Cardiac muscle cell (in vitro differentiated cells and primary cell): ENCODE measurements at places on chromosomes 3 and 15. TPM values are rescaled to one million over a fixed set of nuclear protein-coding genes. Genes with fewer than 3 reads are reported as not detected.

DNA sequence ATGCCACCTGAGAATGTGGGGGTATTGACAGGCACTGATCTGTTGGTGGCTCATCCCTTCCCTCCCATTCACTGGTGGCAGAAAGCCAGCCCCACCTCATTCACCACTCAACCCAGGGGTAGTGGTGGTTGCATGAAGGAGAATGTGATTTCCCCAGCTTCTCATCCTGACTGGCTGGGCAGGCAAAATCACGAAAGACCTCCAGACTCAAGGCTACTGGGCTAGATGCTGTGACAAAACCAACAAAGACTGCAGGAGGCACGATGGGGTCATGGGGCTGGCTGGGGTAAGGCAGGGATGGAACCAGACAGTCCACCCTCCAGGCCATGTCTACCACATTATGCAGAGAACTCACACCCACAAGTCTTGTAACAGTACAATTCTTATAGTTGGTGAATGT lies 33.9 kb downstream of the FSTL1 start:
- DNase-seq: no peak

GRCh38 chr15:54082836-54083492 lies 104.7 kb downstream of the UNC13C start:
- peak; percentile 52 for DNase-seq

DNA sequence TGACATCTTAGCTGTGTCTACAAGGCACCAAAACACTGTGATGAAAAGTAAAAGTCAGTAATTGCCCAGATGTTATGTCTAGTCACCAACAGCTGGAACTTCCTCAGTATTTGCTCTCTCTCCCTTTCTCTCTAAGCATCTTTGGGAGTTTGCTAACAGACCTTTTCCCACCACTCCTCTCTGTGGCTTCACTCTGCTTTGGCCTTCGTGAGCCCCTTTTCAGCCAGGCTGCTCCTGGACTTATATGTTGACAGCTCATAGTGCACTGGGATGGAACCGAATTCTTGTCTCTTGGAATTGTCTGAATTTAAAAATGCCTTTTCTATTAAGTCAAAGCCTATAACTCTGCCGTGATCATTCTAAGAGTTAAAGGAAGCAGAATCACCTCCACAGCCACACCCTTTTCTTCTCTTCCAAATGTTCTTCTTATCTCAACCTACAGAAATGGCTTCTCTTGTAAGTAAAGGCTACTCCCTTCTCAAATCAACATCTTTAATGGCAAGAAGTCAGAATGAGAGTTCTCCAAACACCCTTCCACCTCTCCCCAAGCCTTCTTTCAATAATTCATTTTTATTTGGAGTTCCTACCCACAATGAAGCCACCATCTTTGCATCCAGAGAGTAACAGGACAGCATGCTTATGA lies 17.2 kb upstream of the FOXP1 start:
- DNase-seq: no peak

KNL1 gene
- 1.7 and 15.2 TPM in 2 replicates for total RNA-seq

DNA sequence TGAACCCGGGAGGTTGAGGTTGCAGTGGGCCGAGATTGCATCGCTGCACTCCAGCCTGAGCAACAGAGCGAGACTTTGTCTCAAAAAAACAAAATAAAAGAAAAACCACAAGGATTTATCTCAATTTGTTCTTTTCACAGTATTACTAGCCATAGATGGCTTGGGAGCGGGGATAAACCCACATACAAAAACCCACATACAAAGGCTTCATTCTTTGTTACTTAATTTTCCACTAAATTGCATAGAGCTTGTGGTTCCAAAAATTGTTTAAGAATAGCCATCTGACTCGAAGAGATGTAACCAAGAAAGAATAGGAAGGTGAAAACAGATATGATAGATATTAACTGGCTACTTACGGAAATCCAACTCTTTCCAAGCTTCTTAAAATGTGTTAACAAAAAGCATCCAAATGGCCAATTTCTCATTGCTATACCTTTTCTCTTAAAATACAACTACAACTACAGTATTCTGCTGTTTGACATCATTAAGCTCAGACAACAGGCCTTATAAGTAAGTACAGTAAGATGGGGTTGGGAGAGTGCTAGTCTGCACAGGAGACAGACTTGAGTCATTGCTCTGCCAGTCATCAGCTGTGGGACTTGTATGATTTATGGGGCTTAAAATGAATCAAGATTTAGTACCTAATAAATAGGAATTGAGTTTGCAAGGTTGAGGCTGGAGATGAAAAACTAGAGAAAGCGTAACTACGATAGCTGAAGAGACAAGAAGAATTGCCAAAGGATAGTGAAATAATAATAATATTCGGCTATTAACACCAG lies 96.6 kb upstream of the PLXND1 start:
- DNase-seq: no peak

GRCh38 chr3:125587039-125587648 lies 8.2 kb downstream of the OSBPL11 start:
- DNase-seq: peak; percentile 44

CLDN1 gene
- total RNA-seq: 0.18 and 0.48 TPM in 2 replicates

- DNase-seq: no peak
Measured at GRCh38 chr15:75349851-75350588, 3.2 kb downstream of the NEIL1 start.

TICRR gene
- 3.8 and 11.0 TPM in 2 replicates for total RNA-seq

- peak; percentile 90 for DNase-seq
Measured at GRCh38 chr15:58521293-58521991, 89.7 kb downstream of the LIPC start.

DNA sequence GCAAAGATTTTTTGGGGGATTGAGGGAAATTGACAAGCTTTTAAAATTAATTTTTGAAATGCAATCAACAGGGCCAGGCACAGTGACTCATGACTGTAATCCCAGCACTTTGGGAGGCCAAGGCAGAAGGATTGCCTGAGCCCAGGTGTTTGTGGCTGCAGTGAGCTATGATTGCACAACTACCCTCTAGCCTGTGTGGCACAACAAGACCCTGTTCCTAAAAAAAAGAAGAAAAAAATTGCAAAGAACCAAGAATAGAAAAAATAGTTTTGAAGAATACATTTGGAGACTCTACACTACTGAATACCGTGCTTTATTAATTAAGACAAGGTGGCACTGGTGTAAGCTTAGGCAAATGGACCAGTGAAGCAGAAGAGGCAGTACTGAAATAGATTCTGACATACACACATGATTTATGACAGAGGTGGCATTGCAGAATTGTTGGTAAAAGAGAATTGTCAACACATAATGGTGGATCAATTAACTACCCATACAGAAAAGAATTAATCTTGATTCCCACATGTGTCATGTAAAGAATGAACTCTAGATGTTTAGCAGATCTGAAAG lies 443.3 kb upstream of the ATP11B start:
- DNase-seq: no peak

DNA sequence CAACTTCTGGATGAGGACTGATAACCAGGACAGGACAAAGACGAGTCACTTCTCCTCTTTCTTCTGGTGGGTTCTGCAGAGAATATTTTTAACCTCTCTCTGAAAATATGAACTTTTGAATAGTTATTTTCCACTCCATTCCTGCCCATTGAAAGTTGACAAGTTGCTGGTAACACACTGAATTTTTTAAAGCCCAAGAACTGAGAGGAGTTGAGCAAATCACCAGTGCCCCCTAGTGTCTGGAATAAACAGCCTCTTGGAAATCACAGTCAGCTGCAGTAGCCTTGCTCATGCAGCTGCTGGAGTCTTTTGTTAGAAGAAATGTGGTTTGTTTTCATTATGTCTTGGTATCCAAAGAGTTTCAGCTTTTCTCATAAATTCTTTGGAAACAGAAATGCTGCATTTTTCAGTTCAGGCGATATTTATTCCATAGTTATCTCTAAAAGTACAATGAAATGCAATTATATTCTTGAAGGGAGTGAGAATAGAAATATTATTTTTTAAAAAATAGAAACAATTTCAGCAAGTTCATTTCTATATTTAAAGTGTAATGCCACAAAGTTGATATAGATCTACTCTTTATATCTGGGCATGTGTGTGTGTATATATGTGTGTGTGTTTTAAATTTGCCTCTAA lies 741.0 kb upstream of the CBLB start:
- peak; percentile 83 for DNase-seq

- DNase-seq: no peak
Measured at GRCh38 chr3:113783980-113784379, 37.1 kb downstream of the ATP6V1A start.

POPDC2 gene
- total RNA-seq: 180 and 214 TPM in 2 replicates

GHSR gene
- not detected in 2 replicates for total RNA-seq

GOLGA6L7 gene
- total RNA-seq: not detected in 2 replicates

DNA sequence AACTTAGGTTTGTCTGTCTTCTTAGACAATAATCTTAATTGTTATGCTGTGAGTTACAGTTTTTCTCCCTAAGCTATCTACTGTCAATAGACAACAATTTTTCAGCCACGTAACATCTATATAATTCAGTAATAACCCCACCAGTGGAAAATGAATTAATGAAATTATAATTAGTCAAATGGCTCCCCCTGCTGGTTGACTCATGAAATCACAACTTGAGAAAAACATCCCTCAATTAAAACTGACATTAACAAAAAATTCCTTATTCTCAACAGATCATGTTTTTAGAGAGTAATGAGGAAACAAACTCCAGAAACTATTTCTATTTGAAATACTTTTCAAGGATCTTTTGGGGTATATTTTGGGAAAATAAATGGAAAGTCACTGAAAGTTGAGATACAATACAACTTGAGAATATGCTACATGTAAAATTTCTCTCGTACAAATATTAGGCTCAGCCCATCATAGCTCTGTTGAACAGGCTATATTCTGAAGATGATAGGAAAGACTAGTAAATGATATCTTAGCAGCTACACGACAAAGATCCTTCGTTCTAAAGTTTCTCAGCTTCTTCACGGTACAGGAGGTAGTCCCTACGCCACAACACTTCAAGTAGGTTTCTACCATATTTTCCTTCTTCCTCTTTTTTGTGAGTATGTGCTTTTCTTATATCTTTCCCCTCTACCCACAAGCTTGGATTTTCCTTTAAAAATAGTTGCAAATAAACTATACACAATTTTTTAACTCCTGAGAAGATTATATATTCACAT lies 20.7 kb downstream of the PPP1R2 start:
- DNase-seq: peak; percentile 51

IMPDH2 gene
- total RNA-seq: 155 and 186 TPM in 2 replicates

GRCh38 chr3:151845306-151845905 lies 28.0 kb upstream of the SUCNR1 start:
- DNase-seq: no peak

ISG20 gene
- 0.69 and 1.3 TPM in 2 replicates for total RNA-seq

PAK2 gene
- 19.1 and 48.6 TPM in 2 replicates for total RNA-seq

- peak; percentile 90 for DNase-seq
Measured at GRCh38 chr15:75801859-75802593, 41.2 kb upstream of the UBE2Q2 start.
